Tibial artery (tissue), 4 donors: ENCODE measurements at places on chromosomes 7 and 10.

GRCh38 chr10:20040012-20040411 lies 223.8 kb downstream of the PLXDC2 start:
- H3K27me3 ChIP-seq: no peaks in the 10 kb centered on the region
- no peak overlapping the region for H3K27ac ChIP-seq
- DNase-seq: no peak
- no peaks in the 10 kb centered on the region for H3K4me1 ChIP-seq
- no peaks in the 10 kb centered on the region for H3K36me3 ChIP-seq

DNA sequence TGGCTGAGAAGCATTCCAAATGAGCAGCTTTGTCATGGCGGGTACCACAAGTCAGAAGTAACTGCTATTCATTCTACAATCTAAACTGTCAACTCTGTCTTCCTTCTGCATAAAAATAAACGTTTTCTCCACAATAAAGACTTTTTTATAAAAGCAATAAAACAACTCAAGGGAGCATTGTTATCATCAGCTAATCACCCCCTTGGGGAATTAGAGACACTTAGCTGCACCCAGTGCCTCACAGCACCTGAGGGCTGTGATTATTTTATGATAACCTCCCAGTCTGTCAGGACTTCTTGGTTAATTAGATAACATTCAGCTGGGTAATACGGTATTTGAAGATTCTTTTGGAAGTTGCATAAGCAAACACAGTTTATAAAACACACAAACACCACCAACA lies 155.6 kb downstream of the PPP1R3A start:
- H3K27ac ChIP-seq: no peak overlapping the region
- H3K4me3 ChIP-seq: no peak overlapping the region
- no peaks in the 10 kb centered on the region for H3K4me1 ChIP-seq
- H3K27me3 ChIP-seq: no peaks in the 10 kb centered on the region
- DNase-seq: no peak
- no peaks in the 10 kb centered on the region for H3K36me3 ChIP-seq

DNA sequence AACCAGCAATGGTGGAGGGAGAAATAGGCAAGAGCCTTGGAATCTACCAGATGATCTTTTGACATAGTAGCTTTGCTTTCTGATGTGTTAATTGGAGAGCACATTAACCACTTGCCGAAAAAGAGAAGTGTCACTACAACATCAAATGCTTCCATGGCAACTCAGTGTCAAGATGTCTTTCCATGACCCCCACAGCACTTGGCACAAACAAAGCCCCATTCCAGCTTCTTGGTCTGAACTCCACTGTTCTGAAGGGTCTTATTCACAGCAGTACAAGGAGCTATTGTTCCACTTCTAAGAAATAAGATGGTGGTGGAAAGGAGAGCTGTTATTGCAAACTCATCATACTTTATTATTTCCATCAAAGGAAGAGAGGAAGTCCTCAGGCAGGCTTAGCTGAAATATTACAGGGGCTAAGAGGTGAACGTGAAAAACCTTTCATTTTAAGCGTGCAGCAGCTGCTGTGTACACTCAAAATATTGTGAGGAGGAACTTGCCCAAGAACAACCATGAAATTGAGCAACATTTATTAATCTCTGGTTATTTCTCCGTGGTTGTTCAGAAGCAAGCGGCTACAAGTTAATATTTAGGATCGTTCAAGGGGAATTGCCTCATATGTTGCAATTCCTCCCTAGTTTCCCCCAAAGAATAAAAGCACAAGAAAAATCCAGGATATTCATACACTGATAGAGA lies 354.8 kb upstream of the CELF2 start:
- H3K4me3 ChIP-seq: no peak overlapping the region
- H3K27ac ChIP-seq: no peak overlapping the region
- peaks cover 10% of the 10 kb centered on the region for H3K4me1 ChIP-seq
- H3K27me3 ChIP-seq: no peaks in the 10 kb centered on the region
- H3K36me3 ChIP-seq: no peaks in the 10 kb centered on the region

GRCh38 chr7:66739953-66740301 lies 606 bp upstream of the RABGEF1 start:
- H3K27me3 ChIP-seq: no peaks in the 10 kb centered on the region
- peak overlapping the region; percentile 92 for H3K4me3 ChIP-seq
- H3K27ac ChIP-seq: peak overlapping the region; percentile 94
- DNase-seq: no peak

DNA sequence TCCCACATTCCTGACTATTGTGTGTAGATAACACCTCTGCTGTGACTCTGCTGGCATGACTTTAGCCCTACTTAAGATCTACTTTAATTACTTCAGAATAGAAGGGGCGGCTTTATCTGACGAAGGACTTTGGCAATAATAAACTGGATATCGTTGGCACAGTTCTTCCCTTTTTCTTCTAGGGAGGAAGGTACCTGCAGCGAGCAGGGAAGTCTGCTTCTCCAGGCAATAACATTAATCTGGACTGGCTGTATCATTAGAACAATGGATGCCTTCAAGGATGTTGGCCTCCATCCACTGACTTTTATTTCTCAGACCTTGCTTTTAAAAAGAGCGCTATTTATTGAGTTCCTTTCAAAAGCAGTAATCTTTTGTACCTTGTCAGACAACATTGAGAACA lies 172.6 kb upstream of the THSD7A start:
- no peak for DNase-seq
- H3K27ac ChIP-seq: no peak overlapping the region
- no peaks in the 10 kb centered on the region for H3K4me1 ChIP-seq

DNA sequence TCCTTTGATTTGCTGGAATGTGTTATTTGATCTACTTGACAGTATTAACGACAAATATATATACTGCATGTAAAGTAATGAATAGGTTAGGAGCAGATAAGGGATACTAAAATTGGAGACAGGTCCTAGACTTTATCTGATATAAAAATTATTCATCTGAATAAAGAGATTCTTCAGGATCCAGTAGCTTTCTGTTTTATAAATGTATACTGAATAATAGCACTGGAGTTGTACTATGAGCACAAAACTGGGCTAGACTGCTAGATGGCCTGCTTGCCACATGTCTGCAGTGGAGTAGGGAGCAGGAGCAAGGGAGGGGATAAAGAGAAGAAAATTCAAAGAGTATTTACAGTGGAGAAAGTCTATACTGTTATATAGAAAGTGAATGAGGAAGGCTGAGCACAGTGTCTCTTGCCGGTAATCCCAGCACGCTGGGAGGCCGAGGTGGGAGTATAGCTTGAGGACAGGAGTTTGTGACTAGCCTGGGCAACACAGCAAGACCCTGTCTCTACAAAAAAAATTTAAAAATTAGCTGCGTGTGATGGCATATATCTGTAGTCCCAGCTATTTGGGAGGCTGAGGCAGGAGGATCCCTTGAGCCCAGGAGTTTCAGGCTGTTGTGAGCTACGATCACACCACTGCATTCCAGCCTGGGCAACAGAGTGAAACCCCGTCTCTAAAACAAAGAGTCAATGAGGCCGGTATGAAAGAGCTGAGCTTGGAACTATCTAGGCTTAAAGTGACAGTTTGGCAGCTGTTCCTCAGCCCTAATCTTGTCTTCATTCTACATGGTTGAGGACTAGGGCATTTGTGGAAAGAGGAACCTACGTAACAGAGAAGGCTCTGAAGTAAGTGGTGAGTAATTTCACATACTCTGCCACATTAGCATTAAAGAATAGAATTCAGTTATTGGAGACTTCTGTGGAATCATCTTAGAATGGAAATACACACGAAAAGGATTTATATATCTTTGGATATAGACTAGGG lies 41.8 kb downstream of the CD36 start:
- no peaks in the 10 kb centered on the region for H3K36me3 ChIP-seq
- H3K4me1 ChIP-seq: no peaks in the 10 kb centered on the region
- no peak for DNase-seq
- no peak overlapping the region for H3K27ac ChIP-seq
- H3K4me3 ChIP-seq: no peak overlapping the region

GRCh38 chr7:77727936-77728701 lies 31.9 kb downstream of the RSBN1L start:
- H3K27ac ChIP-seq: peak overlapping the region; percentile 10
- H3K4me3 ChIP-seq: no peak overlapping the region
- no peaks in the 10 kb centered on the region for H3K27me3 ChIP-seq
- peaks cover 23% of the 10 kb centered on the region for H3K4me1 ChIP-seq
- no peak for DNase-seq

GRCh38 chr7:20786421-20786778 lies 286 bp downstream of the SP8 start:
- no peak overlapping the region for H3K4me3 ChIP-seq
- no peaks in the 10 kb centered on the region for H3K36me3 ChIP-seq
- no peak for DNase-seq
- peaks cover 10% of the 10 kb centered on the region for H3K27me3 ChIP-seq

DNA sequence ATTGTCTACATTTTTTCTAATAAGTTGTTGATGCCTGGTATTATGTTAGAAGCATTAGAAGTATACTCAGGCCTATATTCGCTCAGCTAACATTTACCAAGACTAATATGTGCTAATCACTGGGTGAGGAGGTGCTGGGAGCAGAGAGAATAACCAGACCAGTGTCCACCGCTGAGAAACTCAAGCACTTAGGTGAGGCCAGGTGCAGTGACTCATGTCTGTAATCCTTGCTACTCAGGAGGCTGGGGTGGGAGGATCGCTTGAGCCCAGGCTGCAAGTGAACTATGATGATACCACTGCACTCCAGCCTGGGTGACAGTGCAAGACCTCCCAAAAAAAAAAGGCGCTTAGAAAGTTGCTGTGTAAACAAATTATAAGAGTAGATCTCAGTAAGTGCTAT lies 182.2 kb upstream of the AOAH start:
- H3K27ac ChIP-seq: no peak overlapping the region
- DNase-seq: no peak

GRCh38 chr10:124095096-124095495 lies 1.7 kb upstream of the CHST15 start:
- no peak for DNase-seq
- no peak overlapping the region for H3K27ac ChIP-seq
- H3K4me1 ChIP-seq: peaks cover 23% of the 10 kb centered on the region
- H3K4me3 ChIP-seq: no peak overlapping the region
- H3K36me3 ChIP-seq: no peaks in the 10 kb centered on the region
- no peaks in the 10 kb centered on the region for H3K27me3 ChIP-seq

DNA sequence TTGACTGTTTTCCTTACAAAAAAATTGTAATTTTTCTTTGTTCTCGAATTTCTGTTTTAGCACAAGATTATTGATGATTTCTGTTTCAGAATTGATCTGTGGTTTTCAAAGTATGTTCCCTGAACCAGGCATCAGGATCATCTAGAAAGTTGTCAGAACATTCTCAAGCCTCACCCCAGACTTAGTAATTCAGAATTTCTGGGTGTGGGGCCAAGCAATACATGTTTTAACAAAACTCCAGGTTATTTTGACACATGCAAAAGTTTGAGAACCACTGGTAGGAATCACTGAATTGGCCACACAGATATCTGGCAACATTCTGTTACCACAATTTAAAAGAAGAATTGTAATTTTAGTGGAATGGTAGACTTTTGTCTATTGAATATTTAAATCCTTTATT lies 1173.9 kb upstream of the LRRTM3 start:
- no peaks in the 10 kb centered on the region for H3K27me3 ChIP-seq
- H3K27ac ChIP-seq: no peak overlapping the region
- no peak overlapping the region for H3K4me3 ChIP-seq
- H3K36me3 ChIP-seq: no peaks in the 10 kb centered on the region
- DNase-seq: no peak
